ENCODE measurements at places on chromosomes 4 and X. TPM values are rescaled to one million over a fixed set of nuclear protein-coding genes. Genes with fewer than 3 reads are reported as not detected.

Gene KDR
- 0.26 TPM for total RNA-seq

Gene OTUD5
- 33.0 TPM for total RNA-seq

Gene S100P
- total RNA-seq = not detected

Gene WNK3
- 0.51 TPM for total RNA-seq

Gene MAGEC1
- total RNA-seq = not detected

Gene NAA11
- not detected for total RNA-seq

Gene POU4F2
- not detected for total RNA-seq
